ENCODE measurements at places on chromosomes 2 and 18.

- DNase-seq: no peak
- no peak overlapping the region for H3K4me3 ChIP-seq
- no peaks in the 10 kb centered on the region for H3K36me3 ChIP-seq
These were observed 74.7 kb upstream of the MGAT4A start for GRCh38 chr2:98805412-98806171.

DNA sequence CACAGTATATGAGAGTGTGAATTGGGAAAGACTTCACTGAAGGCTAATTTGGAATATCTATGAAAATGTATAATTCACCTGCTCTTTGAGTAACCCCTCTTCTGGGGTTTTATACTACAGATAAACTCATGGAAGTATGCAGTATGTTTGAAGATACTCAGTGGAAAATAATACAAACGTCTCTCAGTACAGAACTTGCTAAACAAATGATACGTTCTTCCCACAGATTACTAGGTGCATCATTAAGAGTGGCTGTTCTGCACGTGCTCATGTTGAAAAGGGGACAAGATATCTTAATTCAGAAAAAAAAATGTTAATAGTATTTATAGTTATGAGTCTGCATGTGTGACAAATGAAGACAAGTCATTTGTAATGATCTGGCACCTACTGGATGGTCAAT lies 70.2 kb upstream of the EPAS1 start:
- no peaks in the 10 kb centered on the region for H3K27me3 ChIP-seq
- H3K36me3 ChIP-seq: no peaks in the 10 kb centered on the region
- peaks cover 34% of the 10 kb centered on the region for H3K4me1 ChIP-seq

DNA sequence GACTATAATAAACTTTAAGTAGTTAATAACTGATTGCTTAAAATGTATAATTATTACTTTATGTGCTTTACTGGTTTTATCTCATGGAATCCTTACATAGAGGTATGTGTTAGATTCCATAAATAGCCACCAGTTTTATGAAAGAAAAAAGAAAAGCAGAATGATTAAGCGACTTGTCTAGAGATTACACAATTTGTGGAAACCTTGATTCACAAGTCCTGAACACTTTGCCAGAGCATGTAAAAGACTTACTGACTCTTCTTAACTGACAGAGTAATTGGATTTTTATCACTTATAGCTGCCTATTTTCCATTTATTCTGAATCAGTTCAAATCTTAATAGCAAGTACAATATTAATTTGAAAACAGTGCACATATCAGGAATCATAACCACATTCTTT lies 448.7 kb upstream of the NETO1 start:
- H3K36me3 ChIP-seq: no peaks in the 10 kb centered on the region
- no peak overlapping the region for H3K4me3 ChIP-seq
- no peaks in the 10 kb centered on the region for H3K27me3 ChIP-seq
- DNase-seq: no peak
- H3K4me1 ChIP-seq: no peaks in the 10 kb centered on the region
- no peak overlapping the region for H3K27ac ChIP-seq

DNA sequence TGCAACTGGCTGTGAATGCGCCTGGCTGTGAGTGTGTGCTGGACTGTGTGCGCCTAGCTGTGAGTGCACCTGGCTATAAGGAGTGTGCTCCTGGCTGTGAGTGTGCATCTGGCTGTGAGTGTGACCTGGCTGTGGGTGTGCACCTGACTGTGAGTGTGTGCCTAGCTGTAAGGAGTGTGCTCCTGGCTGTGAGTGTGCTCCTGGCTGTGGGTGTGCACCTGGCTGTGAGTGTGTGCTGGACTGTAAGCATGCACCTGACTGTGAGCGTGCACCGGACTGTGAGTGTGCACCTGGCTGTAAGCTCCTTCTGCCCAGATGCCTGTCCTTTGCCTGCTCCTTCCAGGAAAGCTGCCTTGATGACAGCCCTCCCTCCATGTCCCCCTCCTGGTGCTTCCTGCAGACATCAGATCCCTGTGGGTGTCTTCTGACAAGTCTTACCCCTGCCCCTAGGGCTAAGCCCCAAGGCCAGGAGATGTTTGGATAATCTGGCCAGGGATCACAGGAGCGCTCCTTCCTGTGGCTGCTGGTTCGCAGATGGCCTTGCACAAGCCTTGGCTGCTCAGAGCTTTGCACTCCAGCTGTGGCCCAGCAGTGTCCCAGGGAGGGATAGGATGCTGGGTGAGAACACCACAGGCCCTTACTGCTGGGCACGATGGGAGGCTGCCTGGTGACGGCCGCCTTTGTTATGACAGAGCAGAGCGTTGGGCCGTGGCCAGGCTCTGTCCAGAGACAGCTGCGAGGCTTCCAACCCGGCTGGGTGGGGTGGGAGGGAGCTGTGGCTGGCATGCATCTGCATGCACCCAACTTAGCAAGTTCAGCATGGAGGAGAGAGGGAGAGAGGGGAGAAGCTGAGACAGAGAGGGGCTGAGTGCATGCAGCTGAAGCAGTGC lies 89.9 kb downstream of the GLI2 start:
- DNase-seq: no peak
- H3K4me1 ChIP-seq: no peaks in the 10 kb centered on the region
- peaks cover 2% of the 10 kb centered on the region for H3K27me3 ChIP-seq
- H3K27ac ChIP-seq: no peak overlapping the region
- H3K4me3 ChIP-seq: no peak overlapping the region

DNA sequence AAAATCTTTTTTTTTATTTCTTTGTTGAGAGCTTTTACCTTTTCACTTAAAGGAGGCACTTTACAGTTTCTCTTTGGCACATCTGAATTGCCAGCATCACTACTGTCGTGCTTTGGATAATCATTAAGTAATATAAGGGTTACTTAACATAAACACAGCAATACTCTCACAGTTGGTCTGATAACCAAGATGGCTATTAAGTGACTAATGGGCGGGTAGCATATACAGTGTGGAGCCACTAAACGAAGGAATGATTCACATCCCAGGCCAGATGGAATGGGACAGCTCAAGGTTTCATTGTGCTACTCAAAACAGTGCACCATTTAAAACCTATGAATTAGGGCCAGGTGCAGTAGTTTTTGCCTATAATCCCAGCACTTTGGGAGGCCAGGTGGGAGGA lies 28.1 kb downstream of the USP37 start:
- H3K4me3 ChIP-seq: no peak overlapping the region
- no peak overlapping the region for H3K27ac ChIP-seq
- DNase-seq: no peak
- H3K27me3 ChIP-seq: no peaks in the 10 kb centered on the region

- H3K27me3 ChIP-seq: no peaks in the 10 kb centered on the region
- no peak for DNase-seq
- no peak overlapping the region for H3K4me3 ChIP-seq
- H3K27ac ChIP-seq: no peak overlapping the region
- peaks cover 12% of the 10 kb centered on the region for H3K36me3 ChIP-seq
These were observed 2.4 kb downstream of the MAP4K4 start for GRCh38 chr2:101699755-101700461.

DNA sequence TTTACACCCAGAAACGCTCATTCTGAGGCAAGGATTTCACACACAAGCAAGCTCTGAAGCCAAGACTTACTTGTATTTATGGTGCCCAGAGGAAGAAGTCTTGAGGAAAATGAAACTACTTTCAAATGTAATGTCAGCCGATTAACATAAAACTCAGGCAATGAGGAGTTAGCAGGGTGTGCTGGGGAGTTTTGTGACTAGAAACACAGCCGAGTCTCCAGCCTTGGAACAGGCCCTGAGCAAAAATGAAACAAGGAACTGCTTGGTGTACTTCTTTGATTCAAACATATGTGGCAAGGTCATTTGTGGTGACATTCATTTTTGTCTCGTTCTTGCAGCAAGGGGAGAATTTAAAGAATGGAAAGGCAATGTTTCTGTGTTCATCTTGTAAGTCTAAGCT lies 4.5 kb downstream of the DYTN start:
- DNase-seq: no peak
- no peak overlapping the region for H3K4me3 ChIP-seq
- H3K36me3 ChIP-seq: no peaks in the 10 kb centered on the region
- H3K27ac ChIP-seq: no peak overlapping the region
- no peaks in the 10 kb centered on the region for H3K4me1 ChIP-seq

- H3K4me3 ChIP-seq: no peak overlapping the region
- no peak overlapping the region for H3K27ac ChIP-seq
- H3K27me3 ChIP-seq: peaks cover 8% of the 10 kb centered on the region
- no peak for DNase-seq
These were observed 53.8 kb upstream of the TMEM177 start for GRCh38 chr2:119625226-119625625.

DNA sequence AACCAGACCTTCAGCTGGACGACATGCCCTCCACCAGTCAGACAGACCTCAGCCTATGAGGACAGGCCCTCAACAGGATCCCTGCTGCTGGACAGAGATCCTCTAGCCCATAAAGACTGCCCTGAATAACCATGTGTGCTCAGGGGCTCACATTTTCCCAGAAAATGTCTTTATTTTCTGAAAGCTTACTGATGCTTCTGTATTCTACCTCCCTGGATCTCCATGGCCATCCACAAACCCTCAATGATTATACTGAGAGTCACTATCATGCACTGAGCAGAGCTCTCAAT lies 1.8 kb upstream of the PTPN18 start:
- no peaks in the 10 kb centered on the region for H3K27me3 ChIP-seq
- peaks cover 12% of the 10 kb centered on the region for H3K4me1 ChIP-seq
- no peak for DNase-seq
- H3K27ac ChIP-seq: no peak overlapping the region

- no peak overlapping the region for H3K27ac ChIP-seq
- no peak for DNase-seq
These were observed 211.0 kb downstream of the MBD2 start for GRCh38 chr18:54013452-54013851.

DNA sequence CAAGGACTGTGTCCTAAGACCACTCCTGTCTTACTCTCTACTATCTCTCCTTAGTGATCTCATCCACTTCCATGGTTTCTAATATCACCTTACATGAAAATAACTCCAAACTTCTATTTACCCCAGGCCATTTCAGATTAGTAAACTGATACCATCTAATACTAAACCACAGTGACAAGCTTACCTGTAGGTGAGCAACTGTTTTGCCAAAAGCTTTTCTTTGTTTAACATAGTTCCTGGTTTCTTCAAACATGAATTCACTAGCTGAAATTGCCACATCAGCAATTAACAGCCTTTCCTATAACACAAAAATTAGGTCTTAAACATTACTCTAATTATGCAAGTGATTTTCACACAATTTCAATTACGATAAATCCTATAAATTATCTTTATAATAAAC lies 22.1 kb downstream of the ACADL start:
- no peaks in the 10 kb centered on the region for H3K4me1 ChIP-seq
- H3K27ac ChIP-seq: no peak overlapping the region
- H3K36me3 ChIP-seq: no peaks in the 10 kb centered on the region
- no peak for DNase-seq
- H3K27me3 ChIP-seq: peaks cover 13% of the 10 kb centered on the region

GRCh38 chr2:151973901-151974199 lies 125.0 kb downstream of the CACNB4 start:
- peaks cover 2% of the 10 kb centered on the region for H3K27me3 ChIP-seq
- no peak for DNase-seq
- H3K27ac ChIP-seq: no peak overlapping the region
- H3K4me3 ChIP-seq: no peak overlapping the region
- H3K4me1 ChIP-seq: peaks cover 5% of the 10 kb centered on the region

DNA sequence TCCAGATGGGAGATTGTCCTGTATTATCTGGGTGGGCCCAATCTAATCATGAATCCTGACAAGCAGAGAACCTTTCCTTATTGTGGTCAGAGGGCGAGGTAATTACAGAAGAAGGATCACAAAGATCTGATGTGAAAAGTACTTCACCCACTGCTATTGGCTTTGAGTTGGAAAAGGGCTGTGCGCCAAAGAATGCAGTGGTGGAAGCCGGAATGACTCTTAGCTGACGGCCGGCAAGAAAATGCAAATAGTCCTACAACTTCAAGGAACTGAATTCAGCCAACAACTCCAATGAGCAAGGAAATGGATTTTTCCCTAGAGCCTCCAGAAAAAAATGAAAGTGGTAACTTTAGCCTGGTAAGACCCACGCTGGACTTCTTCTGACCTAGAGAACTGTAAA lies 67.3 kb downstream of the CTNNA2 start:
- DNase-seq: no peak
- H3K27ac ChIP-seq: no peak overlapping the region
- no peak overlapping the region for H3K4me3 ChIP-seq
- H3K27me3 ChIP-seq: no peaks in the 10 kb centered on the region
- no peaks in the 10 kb centered on the region for H3K36me3 ChIP-seq
- no peaks in the 10 kb centered on the region for H3K4me1 ChIP-seq

DNA sequence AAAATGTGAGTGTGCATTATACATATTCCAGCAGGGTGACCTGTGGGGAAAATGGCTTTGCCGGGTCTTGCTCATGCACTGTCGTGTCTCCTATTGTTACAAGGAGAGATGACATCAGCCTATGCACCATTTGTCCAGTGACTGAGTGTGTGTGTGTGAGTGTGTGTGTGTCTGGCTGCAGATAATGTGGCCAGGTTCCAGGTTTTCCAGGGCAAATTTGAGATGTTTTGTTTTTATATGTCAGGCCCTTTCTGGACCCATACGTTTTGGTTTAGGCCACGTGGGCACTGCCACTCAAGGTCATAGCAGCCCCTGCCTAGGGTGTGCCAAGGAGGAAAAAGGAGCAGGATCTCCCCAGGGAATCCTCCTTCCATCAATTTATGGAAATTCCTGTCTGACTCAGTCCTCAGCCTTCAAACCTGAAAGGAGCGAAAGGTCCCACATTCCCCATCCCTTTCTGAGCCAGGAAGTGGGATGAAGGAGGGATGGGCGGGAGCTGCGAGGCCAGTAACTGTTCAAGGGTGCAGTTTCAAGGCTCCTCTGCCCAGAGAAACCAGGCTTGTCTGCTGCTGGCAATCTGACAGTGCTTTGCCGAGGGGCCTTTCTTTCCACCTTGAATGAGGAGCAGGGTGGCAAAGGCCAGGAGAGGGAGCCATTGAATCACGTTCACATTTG lies 93.0 kb upstream of the SMAD2 start:
- H3K27ac ChIP-seq: peak overlapping the region; percentile 48
- peaks cover 7% of the 10 kb centered on the region for H3K4me1 ChIP-seq
- H3K36me3 ChIP-seq: no peaks in the 10 kb centered on the region
- H3K27me3 ChIP-seq: peaks cover 8% of the 10 kb centered on the region
- DNase-seq: no peak
- no peak overlapping the region for H3K4me3 ChIP-seq

- H3K4me1 ChIP-seq: peaks cover 59% of the 10 kb centered on the region
- peak overlapping the region; percentile 73 for H3K27ac ChIP-seq
- H3K27me3 ChIP-seq: no peaks in the 10 kb centered on the region
- peak overlapping the region; percentile 13 for H3K4me3 ChIP-seq
- no peaks in the 10 kb centered on the region for H3K36me3 ChIP-seq
These were observed 82.3 kb downstream of the STPG4 start for GRCh38 chr2:47072728-47073191.

DNA sequence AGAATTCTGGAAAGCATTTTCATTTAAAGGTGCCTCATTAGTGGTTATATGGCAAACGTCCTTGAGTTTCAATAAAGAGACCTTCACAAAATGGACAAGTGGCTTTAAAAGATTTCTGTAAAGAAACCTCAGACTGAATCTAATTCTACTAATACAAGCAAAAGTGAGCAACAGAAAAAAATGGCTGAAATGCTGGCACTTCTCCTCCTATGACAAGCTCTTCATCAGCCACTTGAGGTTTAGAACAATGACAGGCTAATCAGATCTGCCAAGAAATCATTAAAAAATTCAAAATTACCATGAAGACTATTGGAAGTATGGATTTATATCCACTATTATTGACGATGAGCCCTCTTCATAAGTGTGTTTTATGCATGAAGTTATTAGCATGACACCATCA lies 71.8 kb downstream of the MYO3B start:
- no peak for DNase-seq
- no peak overlapping the region for H3K27ac ChIP-seq
- no peaks in the 10 kb centered on the region for H3K36me3 ChIP-seq
- no peaks in the 10 kb centered on the region for H3K4me1 ChIP-seq

- peaks cover 10% of the 10 kb centered on the region for H3K27me3 ChIP-seq
- no peak overlapping the region for H3K27ac ChIP-seq
- no peak for DNase-seq
These were observed 106.3 kb upstream of the CDCA7 start for GRCh38 chr2:173248381-173248780.

Data from naive thymus-derived CD8-positive, alpha-beta T cell (primary cell).